ENCODE measurements at places on chromosomes 5 and 9.

DNA sequence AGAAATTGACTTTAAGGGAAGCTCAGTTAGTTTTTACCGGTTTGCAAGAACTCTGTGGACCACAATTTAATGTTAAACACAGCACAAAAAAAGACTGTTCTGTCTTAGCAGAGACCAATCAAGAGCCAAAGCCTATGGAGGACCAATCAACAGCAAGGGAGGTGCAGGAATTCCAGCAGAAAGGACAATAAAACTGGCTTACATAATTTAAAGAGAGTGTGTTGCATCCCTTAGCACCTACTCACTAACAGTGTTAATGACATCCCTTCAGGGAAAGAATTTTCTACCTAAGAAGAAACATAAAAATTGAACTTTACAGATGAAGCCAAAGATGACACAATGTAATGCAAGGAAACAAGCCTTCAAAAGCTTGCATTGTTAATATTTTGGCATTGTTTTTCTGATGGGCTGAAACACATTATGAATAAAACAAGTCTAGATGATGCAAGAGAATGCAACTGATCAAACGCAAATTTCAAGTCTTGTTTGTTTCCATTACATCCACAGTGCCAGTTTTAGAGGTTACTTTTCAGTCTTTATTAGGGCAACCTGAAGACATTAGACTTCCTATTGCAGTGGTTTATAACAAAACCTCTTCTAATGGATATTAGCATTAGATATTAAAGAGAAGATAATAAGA, 111.3 kb upstream of the FST start:
- no peak for DNase-seq

GRCh38 chr5:154373326-154373725, 72.5 kb upstream of the SAP30L start:
- no peak for DNase-seq

DNA sequence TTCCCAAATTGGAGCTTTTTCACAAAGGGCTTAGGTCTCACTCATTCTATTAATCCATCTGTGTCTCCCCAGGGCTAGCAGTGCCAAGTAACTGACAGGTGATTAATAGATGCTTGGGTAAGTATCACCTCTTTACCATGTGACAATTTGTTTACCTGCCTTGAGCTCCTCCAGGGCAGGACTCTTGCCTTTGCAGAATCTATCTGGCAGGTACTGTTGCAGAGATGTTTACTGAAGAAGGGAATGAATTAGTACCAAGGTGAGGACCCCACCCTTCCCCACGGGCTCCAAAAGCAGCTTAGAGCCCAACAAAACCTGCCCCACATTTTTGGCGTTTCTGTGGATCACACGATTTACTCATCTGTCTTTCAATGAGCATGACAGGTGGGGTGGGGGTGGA, 698 bp upstream of the TGFBI start:
- no peak for DNase-seq

- DNase-seq = no peak
Measured at GRCh38 chr5:155530046-155530445, 516.5 kb downstream of the KIF4B start.

DNA sequence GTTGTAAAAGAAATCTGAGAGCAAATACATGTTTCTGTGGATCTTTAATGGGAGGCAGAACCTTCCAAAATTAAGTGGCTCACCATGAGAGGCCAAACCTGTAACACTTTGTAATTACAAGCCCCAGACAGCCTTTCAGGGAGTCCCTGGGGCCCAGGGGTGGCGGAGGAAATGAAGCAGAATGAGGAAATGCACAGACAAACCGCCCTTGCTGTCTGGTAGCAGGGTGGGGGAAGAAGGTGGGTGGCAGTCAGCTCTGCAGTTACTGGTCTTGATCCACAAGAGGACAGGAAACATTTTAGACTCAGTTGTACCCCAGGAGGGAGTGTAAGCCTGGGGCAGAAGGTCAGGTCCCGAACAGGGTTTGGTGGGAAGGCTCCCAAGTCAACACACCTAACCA, 6.5 kb downstream of the ARL14EPL start:
- peak; percentile 7 for DNase-seq

DNA sequence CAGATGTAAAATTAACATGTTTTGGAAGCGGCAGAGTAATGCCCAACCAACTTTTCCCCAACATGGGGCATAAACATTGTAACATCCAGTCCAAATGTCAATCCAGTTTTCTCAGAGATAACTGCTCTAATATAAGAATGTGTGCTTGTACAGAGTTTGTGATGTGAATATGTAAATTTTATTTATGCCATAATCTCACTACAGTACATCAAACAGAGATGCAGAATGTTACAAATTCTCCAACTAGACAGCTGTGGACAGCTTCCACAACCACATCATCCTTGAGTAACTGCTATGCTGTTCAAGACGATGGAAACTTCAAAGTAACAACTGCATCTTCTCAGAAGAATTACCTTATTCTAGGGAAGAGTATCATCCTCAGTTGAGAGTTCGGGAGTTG, 109.9 kb downstream of the GLDC start:
- no peak for DNase-seq

- no peak for DNase-seq
Measured at GRCh38 chr5:128334010-128334716, 203.9 kb downstream of the FBN2 start.

DNA sequence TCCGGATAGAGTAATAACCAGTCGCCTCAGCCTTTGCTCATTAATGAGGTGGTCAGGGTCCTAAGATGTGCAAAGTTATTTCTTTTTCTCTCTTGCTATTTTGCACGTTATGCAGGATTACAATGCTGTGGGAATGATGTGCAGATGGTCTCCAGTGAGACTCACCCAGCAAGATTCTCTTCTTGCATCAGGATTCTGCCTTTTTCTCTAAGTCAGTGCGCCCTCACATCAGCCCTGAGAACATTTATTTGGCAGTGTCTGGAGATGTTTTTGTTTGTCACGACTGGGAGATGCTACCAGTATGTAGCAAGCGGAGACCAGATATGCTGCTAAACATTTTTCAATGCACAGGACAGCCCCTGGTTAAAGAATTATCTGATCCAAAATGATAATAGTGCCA, 280.3 kb upstream of the WWC1 start:
- DNase-seq = no peak

GRCh38 chr5:106397700-106398099, 1273.0 kb downstream of the EFNA5 start:
- no peak for DNase-seq

GRCh38 chr5:180133060-180133459, 61.5 kb upstream of the RNF130 start:
- DNase-seq = no peak

- no peak for DNase-seq
Measured at GRCh38 chr9:23630488-23630887, 195.6 kb downstream of the ELAVL2 start.

- no peak for DNase-seq
Measured at GRCh38 chr5:142571371-142571770, 114.5 kb downstream of the FGF1 start.

DNA sequence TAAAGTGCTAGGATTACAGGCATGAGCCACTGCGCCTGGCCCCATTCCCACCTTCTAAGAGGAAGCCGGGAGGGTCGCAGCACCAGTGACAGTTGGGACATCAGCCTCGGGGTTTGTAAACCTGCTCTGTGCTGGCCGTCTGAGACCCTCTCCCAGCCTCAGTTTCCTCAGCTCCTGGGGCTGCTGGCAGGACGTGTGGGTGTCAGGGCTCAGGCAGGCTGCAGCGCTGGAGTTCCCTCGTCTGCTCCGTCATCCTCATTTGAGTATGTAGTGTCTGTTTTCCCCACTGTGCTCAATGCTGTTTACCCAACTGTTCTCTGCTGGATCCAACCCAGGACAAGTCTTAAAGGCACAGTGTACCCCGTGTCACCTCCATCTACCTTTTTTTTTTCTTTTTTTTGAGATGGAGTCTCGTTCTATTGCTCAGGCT, 2.0 kb upstream of the NINJ1 start:
- no peak for DNase-seq

GRCh38 chr9:93357649-93358048, 93.8 kb upstream of the FAM120A start:
- DNase-seq = no peak

DNA sequence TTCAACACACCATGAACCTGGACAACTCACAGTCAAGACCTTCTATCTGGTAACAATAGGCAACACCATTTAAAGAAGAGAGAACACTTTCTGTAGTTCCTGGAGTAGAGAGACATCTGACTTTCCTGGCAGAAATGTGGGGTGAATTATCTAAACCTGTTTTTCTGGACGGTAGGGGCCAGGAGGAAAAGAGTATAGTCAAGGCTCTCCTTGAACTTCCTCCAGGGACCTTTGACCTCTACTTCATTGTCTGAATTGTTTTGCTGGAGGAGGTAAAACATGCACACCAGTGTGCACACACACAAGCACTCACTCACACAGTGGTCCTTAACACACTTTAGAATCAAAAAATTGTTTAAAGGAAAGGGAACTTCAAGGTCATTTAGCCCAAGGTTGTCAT, 13.2 kb downstream of the S100Z start:
- no peak for DNase-seq
